ENCODE measurements at places on chromosomes 4 and X.
A peak's percentile ranks its signal among the peaks of the same experiment; 100 is the strongest.

DNA sequence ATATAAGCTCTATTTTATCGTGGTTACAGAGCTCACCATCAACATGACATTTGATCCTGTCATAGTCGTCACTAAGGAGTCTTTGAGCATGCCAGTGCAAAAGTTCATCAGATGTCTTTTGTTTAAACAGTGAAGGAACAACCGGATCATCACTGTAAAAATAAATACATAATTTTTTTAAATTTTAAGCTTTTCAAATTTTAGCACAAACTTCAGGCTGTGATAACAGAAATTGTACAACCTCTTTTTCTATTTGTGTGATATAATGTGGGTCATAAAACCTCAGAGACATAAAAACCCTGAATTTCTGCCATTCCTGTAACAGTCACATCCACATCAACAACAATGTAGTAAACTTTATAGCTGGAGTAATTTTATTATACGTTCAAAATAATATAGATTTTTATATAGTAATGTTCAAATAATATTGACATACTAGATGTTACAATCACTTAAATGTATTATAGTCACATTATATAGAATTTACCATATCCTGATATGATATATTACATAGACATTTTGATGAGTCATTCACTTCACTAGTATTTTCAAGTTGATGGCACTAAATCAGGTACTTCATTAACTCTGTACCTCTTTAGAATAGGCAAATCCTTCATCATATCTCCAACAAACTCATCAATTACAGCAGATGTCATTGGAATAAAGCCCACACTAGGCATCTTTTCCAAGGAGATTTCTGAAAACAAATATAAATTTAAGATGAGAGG is 47.7 kb downstream of the DDX60L start:
- no peak for DNase-seq

DNA sequence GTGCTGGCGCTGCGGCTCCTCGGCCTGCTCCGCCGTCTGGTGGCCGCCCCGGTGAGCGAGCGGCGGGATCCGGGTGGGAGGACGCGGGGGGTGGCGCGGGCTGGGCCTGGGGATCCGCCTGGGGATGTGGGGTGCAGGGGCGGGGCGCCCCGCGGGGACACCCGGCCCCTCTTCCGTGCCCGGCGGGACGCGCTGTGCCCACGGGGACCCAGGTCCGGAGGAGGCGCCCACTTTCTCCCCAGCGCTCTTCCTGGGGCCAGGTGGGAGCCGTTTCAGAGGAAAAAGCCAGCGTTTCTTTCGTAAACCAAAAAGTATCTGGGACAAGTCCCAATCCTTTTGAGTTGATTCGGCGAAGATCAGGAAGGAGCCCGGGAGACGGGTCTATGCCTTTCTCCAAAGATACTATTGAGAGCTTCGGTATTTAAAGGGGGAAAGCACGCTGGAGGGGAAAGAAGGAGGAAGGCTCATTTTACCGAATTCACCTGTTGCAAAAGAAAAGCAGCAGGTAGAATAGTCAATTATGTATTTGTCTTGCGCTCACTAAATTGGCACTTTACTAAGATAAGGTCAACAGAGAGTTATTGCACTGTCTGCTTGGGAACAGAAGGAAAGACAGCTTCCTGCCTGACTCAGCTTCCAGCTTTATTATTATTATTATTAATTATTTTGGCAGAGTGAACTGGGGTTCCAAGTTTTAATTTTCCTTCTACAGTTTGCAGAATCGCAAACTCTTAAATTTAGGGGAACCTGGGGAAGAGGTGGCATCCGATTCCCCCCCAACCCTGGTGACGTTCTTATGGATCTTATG is 81.5 kb upstream of the CD99 start:
- DNase-seq = no peak

GRCh38 chrX:49799828-49800227 is 29.3 kb upstream of the PAGE4 start:
- no peak for DNase-seq

- DNase-seq = no peak
These were observed 40.1 kb downstream of the FAM241A start for GRCh38 chr4:112185334-112185733.

DNA sequence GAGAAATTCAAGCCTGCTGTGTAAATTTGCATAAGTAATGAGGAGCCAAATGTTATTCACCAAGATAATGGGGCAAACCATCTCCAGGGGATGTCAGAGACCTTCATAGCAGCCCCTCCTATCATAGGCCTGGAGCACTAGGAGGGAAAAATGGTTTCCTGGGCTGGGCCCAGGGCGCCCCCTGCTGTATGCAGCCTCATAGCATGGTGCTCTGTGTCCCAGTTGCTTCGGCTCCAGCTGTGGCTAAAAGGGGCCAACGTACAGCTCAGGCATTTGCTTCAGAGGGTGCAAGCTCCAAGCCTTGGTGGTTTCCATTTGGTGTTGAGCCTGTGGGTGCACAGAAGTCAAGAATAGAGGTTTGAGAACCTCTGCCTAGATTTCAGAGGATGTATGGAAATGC is 859.3 kb downstream of the RPA4 start:
- DNase-seq = no peak

DNA sequence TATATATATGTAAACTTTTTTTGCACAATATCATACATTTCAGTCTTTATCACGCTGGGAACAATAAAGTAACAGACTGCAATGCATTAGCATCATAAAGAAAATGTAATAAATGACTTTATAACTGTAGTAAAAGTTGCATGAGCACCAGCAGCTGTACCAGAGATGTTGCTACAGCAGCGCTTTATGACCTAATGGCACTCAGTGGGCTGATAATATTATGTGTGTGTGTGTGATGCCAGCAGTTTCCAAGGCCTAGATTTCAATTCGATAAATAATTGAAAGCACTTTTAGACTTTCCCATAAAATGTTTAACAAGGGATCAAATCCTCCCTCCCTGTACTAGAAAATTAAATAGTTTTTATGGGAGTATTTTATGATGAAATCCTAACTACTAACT is 367.6 kb upstream of the AGA start:
- no peak for DNase-seq

- DNase-seq = no peak
These were observed 117.3 kb downstream of the FAT4 start for GRCh38 chr4:125432078-125432477.

- DNase-seq = no peak
These were observed 17.7 kb upstream of the SLC39A8 start for GRCh38 chr4:102362922-102363432.

DNA sequence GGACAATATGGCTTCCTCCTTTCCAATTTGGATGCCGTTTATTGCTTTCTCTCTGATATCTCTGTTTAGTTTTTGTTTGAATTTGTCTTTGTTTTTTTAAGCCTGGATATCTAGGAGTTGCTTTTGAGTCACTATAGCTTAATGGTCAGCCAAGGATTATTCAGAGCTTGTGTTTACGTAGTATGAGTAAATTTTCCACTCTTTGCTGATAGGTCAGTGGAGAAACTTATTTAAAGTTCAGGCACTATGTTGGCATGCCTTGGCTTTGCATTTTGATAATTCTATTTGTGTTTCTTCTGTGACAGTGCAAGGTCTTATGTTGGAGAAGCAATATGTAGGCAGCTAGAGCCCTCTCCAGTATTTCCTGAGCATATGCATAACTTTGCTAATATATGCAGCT is 315.2 kb downstream of the GRID2 start:
- no peak for DNase-seq

GRCh38 chrX:39654952-39655351 is 442.8 kb downstream of the BCOR start:
- DNase-seq = no peak

DNA sequence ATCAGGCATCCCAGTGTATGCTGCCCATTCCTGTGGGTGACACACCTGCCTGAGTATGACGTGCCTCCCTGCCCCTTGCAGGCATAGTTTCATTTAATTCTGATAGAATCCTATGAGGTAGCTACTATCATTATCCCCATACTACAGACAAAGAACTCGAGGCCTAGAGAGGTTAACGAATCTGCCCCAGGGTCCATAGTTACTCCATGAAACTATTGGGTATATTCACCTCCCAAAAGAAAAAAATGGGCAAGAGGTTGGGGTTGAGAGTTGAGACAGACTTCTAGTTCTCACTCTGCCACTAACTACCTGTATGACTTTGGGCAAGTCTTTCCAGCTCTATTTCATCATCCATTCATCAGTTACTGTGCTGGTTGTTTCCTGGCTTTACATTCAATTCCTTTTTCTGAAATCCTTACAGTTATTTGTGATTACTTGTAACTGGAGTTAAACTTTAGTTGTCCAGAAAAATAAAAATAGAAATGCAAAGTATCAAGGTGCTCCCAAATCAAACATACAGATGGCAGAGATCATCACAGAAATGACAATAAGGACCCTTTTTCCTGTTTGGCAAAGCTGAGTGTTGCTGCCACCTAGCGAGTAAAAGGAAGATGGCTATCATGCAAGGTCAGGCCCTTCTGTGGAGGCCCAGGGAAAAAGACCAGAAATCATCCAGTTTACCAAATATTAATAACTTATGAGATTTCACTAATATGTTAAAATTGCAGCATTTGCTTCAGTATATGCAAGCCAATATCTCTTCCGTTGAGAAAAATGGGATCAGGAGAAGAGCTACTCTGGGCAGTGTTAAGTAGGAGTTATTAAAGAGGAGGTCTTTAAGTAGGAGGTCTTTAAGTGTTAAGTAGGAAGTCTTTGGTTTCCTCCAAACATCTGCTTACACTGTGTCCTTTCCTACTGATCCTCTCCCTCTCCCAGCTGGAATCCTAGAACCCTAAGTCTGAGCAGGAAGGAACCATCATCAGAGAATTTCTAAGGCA is 17.1 kb upstream of the MAP7D3 start:
- peak; percentile 33 for DNase-seq

DNA sequence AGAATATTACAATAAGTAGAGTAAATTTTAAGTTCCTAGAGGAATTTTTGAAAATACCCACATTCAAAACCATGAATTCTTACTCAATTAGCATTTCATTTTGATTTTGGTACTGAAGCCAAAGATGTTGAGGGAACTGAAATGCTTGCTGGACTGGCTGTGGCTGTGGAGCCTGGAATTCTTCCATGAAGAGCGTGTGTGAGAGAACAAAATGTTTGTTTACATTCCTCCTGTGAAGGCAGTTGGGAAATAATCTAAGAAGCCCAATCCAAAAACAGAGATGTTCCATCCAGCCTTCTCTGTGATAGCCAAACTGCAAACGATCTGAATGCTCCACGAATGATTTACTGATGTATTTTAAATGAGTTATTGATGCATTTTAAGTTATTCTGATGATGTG is 3.8 kb upstream of the ADH1B start:
- DNase-seq = peak; percentile 25

GRCh38 chrX:153929576-153929975 is 3.5 kb upstream of the ARHGAP4 start:
- DNase-seq = no peak

- no peak for DNase-seq
These were observed 936.6 kb upstream of the EPHA5 start for GRCh38 chr4:66606908-66607307.

- DNase-seq = no peak
These were observed 108.7 kb upstream of the PAK3 start for GRCh38 chrX:110987292-110987691.

- no peak for DNase-seq
These were observed 12.6 kb downstream of the CISD2 start for GRCh38 chr4:102881343-102881742.

DNA sequence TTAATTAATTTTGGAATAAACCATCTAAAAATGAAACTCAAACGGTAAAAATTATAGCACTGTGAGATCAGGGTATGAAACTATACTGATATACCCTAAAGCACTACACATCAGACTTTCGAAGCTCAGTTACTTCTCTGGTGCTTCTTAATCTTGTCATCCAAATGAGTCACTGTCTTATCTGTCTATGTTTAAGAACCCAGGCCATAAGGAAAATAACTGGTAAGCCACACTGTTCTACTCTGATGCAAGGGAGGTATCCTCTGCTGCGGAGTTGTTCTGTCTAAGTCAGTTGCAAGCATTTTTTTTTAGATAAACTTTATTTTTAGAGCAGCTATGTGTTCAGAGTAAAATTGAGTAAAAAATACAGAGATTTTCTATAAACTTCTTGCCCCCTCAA is 830.8 kb upstream of the POU3F4 start:
- DNase-seq = no peak

DNA sequence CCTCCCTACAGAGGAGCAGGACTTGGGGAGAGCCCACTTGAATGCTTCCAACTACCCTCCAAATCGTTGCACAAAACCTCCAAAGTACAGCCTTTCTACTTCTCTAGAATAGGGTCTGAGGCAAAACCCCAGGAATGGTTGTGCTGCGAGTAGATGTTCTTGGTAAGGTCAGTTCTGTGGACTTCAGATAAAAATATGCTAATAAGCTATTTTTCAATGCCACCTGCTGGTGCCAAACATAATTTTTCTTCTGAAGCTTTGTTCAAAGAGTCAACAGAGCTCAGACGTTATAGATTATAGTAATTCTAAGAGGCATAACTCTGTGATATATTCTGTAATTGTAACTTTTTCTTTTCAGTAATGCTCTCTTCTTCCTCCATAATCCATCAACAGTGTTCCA is 425.7 kb downstream of the GPAT3 start:
- DNase-seq = no peak

GRCh38 chr4:83771113-83771705 is 235.3 kb downstream of the GPAT3 start:
- peak; percentile 40 for DNase-seq

All from amniotic stem cell (primary cell).